Ureter (tissue), 1 donor: ENCODE measurements at places on chromosomes 12 and 14. TPM values are rescaled to one million over a fixed set of nuclear protein-coding genes. Genes with fewer than 3 reads are reported as not detected.
A peak's percentile ranks its signal among the peaks of the same experiment; 100 is the strongest.

GRCh38 chr14:94867946-94868771 is 98.2 kb upstream of the GSC start:
- DNase-seq = no peak

DNA sequence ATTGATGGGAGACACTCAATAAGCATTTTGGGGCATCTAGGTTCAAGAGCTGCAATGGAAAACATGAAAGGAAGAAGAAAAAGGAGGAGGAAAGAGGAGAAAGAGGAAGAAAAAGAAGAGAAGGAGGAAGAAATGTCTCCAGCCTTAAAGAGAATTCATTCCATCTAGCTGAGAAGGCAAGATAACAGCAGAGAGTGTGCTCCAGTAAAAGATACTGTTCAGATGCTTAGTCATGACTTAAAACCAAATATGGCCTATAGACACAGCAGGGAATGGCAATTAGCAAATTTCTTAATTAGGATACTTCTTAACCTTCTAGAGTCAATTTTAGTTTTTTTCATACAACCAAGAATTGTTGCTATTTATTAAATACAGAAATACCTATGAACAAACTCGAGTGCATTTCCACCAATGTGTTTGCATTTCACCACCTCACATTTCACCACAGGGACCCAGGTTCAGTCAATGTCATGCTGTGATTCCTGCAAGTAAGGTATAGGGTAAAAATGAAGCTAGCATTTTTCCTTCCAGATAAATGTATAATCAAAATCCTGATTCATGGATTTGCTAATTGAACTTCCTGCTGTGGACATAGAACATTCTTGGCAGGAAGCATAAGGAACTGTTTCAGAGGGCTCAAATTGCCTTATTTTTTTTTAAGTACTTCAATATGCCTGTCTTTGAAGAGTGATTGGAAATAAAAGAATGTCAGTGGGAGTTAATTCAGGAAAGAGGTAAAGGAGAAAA is 177.8 kb downstream of the RPS29 start:
- DNase-seq = no peak

CFAP73 gene
- not detected for total RNA-seq

- no peak for DNase-seq
Observed at GRCh38 chr12:86138770-86139169, 117.4 kb downstream of the MGAT4C start.

DNA sequence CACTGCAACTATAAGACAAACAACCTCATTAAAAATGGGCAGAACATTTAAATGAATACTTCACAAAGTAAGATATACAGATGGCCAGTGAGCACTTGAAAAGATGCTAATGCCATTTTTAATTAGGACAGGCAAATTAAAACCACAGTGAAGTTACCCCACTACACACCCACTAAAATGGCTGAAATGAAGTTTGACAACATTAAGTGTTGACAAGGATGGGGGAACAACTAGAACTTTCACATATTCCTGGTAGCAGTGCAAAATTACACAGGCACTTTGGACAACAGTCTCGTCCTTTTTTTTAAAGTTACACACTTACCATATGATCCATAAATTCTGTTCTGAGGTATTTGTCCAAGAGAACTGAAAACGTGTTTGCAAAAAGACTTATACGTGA is 278.9 kb upstream of the DIO3 start:
- no peak for DNase-seq

LBHD2 gene
- not detected for total RNA-seq

DNA sequence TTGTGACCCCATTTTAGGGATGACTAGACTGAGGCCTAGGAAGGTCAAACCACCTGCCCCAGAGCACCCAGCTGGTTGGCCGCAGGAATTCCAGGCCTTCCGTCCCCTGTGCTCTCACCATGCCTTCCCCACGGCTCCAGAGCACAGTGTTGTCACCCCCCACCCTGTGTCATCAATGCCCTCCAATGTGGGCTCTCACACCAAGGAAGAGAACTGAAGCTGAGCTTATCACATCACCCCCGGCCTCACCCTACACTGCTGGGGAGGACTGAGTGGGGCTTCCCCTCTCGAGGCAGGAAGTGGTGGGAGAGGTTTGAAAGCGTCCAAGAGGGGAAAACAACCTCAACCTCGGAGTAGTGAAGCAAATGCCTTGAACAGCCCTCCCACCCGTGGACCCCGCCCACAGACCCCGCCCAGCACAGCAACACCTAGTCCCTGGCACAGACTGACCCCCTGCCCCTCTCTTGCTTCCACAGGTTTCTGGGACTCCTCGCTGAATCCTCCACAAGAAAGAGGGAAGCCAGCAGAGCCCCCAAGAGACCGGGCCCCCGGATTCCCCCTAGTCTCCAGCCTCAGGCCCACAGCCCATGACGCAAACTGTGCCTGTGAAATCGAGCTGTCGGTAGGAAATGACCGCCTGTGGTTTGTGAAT is 97.2 kb downstream of the LGMN start:
- no peak for DNase-seq

ABCD2 gene
- 4.6 TPM for total RNA-seq

FOXA1 gene
- 126 TPM for total RNA-seq

VCPKMT gene
- 6.4 TPM for total RNA-seq

- DNase-seq = no peak
Observed at GRCh38 chr14:73859145-73859544, 7.5 kb downstream of the PTGR2 start.

DNA sequence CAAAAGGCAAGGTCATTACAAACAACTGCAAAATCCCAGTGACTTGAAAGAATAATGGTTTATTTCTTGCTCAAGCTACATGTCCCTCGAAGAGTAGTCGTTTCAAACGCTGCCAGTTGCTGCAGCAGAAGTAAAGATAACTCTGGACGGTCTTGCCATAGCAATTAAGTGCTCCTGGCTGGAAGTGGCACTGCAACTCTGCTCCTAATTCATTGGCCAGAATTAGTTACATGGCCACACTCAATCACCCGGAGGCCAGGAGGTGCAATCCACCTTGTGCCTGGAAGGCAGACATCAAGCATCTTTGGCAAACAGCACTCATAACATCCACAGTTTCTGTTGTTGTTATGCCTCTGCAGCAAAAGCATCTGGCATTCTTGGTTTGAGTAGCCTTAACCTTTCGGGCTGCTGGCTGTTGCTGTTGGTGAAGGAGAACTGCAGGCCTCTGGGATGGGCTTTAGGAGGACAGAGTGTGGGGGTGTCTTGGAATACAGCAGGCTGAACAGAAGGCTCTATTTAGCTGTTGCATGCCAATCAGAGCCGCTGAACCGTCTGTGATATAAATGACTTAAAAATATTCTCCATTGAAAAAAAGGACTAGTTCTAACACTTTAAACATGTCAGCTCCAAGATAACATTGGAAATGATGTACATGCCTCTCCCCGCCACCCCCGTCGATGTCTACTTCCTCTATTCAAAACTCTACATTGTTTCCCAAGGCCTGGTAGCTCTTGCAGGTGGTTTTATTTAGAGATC is 123.5 kb upstream of the DYRK2 start:
- no peak for DNase-seq

GRCh38 chr14:34135492-34135891 is 184.6 kb upstream of the EGLN3 start:
- no peak for DNase-seq

- DNase-seq = no peak
Observed at GRCh38 chr14:63632932-63633514, 8.6 kb downstream of the WDR89 start.

DNA sequence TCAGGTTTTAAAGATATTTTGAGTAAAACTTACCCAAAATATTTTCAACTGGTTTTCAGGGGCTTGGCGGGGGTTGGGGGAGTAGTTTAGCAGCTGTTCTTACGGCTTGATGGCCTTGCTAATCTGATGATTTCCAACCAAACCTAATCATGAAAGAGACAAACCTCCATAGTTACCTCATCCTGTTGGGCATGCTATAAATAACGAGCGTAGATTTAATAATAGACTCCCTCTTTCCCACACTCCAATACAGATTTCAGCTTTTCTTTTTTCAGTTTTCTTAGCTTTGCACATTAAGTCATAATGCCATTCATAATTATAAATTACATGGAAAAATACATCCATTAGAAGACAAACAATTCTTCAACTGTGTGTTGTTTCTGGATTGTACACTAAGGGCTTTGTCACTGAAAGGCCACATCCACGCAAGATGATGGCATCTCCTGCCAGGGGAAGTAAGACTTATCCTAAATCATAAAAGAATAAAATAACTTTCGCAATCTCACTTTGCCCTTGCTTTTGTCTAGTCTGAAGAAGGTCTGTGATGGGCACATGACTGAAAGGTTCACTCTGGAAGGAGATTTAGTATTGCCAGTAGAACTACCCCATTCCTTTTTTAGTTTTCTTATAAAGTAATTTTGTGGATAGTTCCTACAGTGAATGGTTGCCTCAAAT is 23.2 kb downstream of the ITPR2 start:
- DNase-seq = no peak

GRCh38 chr12:79183926-79184325 is 319.4 kb downstream of the SYT1 start:
- no peak for DNase-seq

LRFN5 gene
- 12.6 TPM for total RNA-seq

DNA sequence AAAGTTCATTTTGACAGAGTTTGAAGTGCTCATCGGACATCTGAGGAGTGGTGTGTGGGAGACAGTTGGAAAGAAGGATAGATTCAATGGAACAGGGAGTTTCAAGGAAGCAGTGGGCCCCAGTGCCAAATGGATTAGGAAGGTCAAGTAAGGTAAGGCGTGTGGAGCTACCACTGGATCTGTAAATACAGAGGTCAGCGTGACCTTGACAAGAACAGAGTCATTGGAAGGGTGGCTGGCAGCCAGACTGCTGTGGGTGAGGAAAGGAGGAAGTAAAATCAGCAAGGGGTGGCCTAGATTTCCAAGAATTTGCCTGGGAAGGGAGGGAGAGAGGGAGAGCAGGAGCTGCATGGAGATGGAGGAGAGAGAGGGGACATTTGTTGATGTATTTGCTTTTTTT is 68.2 kb upstream of the IGF1 start:
- DNase-seq = no peak

- DNase-seq = no peak
Observed at GRCh38 chr12:58202933-58203718, 261.8 kb downstream of the ATP23 start.

DNA sequence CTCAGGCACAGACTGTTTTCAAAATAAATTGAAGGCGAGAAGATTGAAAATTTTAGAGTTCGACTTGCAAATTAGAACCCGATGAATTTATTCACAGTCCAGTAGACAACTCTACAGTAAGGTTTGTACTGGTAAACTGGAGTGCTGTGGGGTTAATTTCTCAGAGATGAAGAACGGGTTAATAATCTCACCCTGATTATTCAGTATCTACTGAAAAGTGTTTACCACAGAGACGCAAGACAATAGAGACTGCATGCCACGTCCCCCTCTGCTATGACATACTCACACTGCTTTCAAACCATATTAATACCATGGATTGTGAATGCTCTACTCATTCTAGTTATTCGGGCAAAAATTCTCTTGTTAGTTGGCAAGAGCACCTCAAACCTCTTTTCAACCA is 36.1 kb downstream of the CFL2 start:
- DNase-seq = no peak

DNA sequence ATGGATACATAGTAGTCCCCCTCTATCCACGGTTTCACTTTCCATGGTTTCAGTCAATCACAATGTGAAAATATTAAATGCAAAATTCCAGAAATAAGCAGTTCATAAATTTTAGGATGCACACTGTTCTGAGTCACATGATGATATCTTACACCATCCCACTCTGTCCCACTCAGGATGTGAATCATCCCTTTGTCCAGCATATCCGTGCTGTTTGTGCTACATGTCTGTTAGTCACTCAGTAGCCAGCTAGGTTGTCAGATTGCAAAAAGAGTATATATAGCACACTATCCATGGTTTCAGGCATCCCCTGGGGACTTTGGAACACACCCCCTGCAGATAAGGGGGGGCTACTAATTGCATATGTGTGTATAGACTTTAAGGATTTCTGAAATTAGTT is 8.1 kb upstream of the NAA30 start:
- DNase-seq = no peak

GRCh38 chr12:56408799-56409417 is 40.3 kb downstream of the TIMELESS start:
- no peak for DNase-seq

LIN7A gene
- 7.2 TPM for total RNA-seq

DNA sequence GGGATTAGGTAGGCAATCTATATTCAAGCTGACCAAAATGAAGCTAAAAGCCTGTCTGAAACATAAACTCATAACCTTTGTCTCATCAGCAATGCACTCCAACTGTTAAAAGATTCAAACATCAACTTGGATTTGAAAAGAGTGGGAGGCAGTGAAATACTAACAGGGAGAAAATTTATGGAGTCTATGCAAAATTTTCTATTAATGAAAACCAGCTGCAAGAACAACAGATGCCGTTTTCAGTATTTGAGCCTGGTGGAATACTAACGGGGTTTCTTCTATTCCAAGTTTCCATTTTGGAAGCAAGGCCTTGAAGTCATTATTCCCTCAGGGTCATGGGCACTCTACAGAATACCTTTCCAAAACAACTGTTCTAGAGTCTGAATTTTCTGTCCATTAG is 88.3 kb downstream of the LRP6 start:
- DNase-seq = no peak

GRCh38 chr12:14896521-14897169 is 11.0 kb upstream of the MGP start:
- DNase-seq = no peak

- DNase-seq = no peak
Observed at GRCh38 chr14:59785629-59786028, 84.9 kb downstream of the RTN1 start.

DNA sequence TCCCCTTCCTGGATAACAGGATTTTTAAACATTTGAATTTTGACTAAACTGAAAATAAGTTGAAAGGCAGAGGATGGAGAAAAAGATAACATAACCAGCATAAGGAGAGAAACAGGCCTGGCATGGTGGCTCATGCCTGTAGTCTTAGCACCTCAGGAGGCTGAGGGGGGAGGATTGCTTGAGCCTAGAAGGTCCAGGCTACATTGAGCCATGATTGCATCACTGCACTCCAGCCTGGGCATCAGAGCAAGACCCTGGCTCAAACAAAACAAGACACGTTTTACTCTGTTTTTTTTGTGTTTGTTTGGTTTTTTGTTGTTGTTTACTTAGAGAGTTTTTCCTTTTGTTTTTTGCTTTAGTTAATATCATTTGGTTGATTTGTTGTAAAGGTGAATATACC is 8.7 kb downstream of the AKAP6 start:
- DNase-seq = no peak

- peak; percentile 19 for DNase-seq
Observed at GRCh38 chr14:94671870-94672444, 59.8 kb downstream of the SERPINA3 start.

- DNase-seq = no peak
Observed at GRCh38 chr12:122081697-122082221, 3.2 kb downstream of the MLXIP start.

GRCh38 chr12:2126676-2127406 is 74.1 kb downstream of the CACNA1C start:
- no peak for DNase-seq

- no peak for DNase-seq
Observed at GRCh38 chr14:92850492-92850891, 56.4 kb downstream of the GOLGA5 start.

NOVA1 gene
- 18.9 TPM for total RNA-seq

AQP2 gene
- 0.70 TPM for total RNA-seq

DNA sequence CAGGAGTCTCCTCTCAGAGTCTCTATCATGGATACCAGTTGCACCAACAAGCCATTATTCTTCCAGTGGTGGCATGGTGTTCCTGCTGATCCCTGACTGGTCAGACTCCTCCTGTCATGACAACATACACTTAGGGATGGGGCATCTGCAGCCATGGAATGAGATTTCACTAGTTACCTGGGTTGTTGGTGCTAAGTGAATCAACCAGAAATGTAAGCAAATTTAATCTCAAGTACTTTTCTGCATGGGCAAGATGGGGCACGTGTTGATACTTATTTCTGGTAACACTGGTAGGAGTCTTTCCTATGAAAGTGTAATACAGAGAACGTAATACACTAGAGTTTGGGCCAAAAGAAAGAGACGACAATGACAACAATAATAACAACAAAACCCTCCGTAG is 211.5 kb upstream of the FOXN3 start:
- DNase-seq = no peak
